CD4-positive, alpha-beta T cell treated with Interleukin-10 for 1 hour (primary cell): ENCODE measurements at places on chromosomes 11 and 22.

GRCh38 chr22:46267431-46268279 lies at the start of gene TTC38:
Gene TTC38, plus strand, starts transcription at chr22:46268008. Its CDS starts 32 bp downstream, at chr22:46268040.
- DNase-seq = peak; percentile 63

GRCh38 chr11:71281831-71282230 lies 29.5 kb upstream of the SHANK2 start:
- no peak for DNase-seq

DNA sequence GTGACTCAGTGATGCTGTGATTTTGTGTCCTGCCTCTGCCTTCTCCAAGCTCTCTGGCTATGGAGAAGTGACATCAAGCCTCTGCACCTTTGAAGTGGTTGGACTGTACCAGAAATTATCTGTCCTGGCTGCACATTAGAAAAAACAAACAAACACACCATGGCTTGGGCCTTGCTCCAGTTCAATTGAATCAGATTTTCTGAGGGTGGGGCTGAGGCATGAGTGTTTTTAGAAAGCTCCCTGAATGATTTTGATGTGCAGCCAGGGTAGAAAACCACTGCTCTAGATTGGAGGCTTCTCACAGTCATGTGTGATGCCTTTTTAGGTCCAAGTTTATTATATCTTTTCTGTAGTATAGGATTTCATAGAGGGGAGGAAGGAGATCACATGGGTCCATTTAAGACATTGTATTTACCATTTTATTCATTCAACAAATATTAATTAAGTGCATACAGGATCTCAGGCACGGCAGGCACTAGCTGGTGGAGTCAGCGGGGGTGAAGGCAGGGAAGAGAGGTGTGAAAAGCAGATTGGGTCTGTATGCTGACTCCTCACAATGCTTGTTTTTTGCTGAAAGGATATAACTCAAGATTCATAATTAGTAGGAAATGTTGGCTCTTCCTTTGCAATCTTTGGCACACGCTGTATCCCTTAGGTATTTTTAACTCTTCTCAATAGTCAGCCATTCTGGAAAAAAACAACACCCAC lies 7.1 kb upstream of the VSTM5 start:
- no peak for DNase-seq

DNA sequence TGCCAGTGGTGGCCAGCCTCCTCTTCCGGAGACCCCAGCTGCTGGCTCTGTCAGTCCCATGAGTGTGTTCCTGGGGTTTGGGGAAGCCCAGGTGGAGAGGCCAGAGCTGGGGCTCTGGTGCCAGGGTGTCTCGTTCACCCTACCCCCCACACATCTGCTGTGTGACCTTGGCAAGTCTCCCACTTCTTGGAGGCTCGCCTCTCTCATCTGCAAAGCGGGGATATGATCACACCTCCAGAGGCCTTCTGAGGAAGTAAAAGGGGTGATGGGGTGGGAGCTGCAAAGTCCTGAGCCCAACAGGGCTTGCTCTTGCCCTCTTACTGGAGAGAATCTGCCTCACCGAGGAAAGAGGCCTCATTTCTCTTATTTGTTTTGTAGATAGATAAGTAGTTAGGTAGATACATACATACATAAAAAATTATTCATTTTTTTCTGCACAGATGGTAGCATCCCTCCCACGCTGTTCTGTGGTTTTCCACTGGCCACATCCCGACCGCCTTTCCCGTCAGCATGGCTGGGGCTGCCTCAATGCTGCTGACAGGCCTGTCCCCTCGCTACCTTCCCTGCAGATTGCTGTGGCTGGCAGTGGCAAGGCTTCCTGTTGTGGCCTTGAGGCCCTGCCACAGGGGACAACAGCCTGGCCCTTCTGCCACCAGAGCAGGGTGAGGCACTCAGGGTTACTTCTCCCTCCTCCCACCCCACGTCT lies 23.9 kb downstream of the MYO7A start:
- peak; percentile 52 for DNase-seq

DNA sequence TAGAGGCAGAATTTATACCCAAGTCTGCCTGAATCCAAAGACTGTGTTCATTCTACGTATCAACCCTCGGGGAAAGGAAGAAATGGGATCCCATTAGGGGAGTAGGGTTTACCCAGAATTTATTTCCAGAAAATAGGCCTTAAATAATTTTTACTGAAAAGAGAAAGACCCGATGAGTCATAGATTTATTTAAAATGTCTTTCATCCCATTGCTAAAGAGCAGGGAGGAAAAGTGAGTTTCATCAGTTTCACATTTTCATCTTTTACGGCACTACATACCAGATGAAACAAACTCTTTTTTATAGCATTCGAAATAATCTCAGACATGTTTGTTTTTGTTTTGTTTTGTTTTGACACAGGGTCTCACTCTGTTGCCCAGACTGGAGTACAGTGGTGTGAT lies 31.3 kb downstream of the SLC1A2 start:
- DNase-seq = no peak

DNA sequence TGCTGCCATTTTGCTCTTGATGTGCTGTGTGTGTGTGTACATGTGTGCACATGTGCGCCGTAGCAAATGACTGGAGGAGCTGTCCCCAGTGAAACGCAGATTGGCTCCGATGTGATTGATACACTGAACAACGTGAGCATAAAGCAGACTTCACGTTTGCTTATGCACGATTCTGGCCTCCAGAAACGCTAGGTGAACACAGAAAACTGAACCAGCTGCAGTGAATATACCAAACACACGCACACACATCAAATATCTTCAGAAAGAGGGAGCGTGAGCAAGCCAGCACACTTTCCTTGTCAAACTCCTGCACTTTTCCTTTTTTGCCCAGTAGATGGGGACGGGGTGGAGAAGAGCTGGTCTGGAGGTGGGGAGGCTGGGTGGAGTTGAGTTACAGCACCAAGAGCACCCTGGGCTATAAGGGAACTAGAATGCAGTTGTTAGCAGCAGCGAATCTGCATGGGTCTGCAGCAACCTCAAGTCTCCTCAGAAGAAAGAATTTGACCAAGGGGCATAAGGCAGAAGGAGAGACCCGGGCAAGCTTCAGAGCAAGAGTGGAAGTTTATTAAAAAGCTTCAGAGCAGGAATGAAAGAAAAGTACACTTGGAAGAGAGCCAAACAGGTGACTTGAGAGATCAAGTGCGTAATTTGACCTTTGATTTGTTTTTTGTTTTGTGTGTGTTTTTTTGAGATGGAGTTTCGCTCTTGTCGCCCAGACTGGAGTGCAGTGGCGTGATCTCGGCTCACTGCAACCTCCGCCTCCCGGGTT lies 77.8 kb upstream of the CADM1 start:
- DNase-seq = no peak

GRCh38 chr11:13258855-13259254 lies 18.7 kb upstream of the BMAL1 start:
- DNase-seq = no peak

GRCh38 chr11:14248580-14248981 lies 110.4 kb downstream of the RRAS2 start:
- peak; percentile 28 for DNase-seq

- DNase-seq = no peak
These were observed 139.5 kb upstream of the GUCY1A2 start for GRCh38 chr11:107157809-107158187.

- peak; percentile 13 for DNase-seq
These were observed at the start of gene CHST1 for GRCh38 chr11:45665206-45665932. Gene CHST1, minus strand, starts transcription at chr11:45665622. Its CDS starts 14,699 bp downstream, at chr11:45650923.

DNA sequence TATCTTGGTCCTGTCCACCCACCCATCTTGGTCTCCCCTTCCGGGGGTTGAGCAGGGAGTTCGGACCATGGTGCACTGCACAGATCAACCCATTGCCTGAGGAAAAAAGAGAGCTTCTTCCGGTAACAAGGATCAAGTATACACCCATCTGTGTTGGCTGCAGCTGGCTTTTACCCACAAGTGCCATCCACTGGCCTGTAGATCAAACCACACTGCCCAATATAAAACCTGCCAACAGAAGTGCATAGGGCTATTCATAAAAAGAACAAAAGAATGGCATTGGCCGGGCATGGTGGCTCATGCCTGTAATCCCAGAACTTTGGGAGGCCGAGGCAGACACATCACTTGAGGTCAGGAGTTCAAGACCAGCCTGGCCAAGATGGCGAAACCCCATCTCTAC lies 94.5 kb downstream of the ZC3H12C start:
- DNase-seq = no peak

DNA sequence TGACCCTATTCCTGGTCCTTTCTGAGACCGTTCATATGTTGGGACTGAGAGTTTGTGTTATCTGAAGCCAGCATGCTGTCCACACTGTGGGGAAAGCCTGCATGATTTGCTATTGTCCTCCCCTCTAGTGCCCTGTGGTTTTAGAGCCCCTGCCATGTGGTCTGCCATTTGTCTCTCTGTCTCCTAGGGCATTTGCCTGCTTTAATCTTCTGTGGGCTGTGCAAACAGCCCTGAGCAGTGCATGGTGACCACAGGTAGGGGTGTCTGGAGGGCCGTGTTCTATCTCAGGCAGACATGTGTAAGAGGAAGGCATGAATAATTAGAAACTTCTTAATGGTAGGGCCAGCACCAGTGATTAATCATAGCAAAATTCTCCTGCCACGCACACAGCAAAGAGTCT lies 23.0 kb downstream of the AMPD3 start:
- DNase-seq = no peak

DNA sequence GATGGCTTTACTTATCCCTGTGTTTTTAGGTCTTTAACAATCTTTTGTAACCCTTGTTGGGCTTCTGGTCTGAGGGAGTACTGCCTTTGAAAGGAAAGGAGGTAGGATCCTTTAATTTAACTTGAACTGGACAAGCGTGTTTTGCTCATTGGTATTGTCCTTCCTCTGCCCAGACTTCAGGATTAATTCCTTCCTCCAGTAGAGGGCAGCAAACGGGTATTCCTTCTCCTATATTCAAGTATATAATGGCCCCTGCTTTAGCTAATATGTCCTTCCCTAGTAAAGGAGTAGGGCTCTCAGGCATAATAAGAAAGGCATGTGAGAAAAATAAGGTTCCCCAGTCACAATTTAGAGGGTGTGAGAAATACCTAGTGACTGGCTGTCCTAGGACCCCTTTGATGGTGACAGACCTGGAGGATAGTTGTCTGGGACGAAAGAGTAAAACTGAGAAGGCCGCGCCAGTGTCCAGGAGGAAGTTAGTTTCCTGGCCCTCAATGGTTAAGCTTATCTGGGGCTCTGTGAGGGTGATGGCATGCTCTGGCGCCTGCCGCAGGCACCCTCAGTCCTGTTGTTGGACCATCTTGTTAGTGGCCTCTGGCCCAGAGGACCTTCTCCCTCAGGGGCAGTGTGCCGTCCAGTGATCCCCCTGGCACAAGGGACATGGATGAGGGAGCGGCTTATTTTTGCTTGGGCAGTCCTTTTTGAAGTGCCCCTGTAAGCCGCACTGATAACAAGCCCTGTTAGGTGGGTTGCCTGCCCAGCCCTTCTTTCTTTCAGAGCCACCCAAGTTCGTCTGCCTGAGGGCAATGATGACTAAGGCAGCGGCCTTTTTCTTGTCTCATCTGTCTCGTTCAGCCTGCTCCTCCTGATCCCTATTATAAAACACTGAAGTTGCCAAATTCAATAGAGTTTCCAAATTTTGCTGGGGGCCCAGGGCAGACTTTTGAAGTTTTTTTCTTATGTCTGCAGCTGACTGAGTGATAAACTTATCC lies 51.8 kb downstream of the C11orf71 start:
- DNase-seq = peak; percentile 59

GRCh38 chr22:20523086-20523983 lies 15.9 kb downstream of the MED15 start:
- DNase-seq = peak; percentile 30

- DNase-seq = no peak
These were observed 184.7 kb upstream of the TBCEL start for GRCh38 chr11:120839201-120839600.

- DNase-seq = no peak
These were observed 1.1 kb downstream of the MOB2 start for GRCh38 chr11:1485504-1485885.

DNA sequence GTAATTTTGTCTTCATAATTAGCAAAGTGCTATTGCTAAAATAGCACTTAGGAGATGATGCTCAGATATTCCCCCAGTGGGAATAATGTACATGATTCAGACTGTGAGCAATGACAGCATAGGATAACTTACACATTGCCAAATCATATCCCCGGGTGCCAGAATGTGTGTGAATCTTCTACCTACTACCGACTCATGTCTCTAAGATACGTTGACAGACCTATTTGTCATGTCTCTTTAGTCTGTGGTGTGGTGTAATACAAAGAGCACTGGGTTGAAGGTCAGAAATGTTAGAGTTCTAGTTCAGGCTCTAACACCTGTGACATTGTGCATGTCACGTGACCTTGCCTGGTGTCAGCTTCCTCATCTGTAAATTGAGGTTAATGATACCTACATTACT lies 31.0 kb upstream of the PICALM start:
- DNase-seq = no peak

DNA sequence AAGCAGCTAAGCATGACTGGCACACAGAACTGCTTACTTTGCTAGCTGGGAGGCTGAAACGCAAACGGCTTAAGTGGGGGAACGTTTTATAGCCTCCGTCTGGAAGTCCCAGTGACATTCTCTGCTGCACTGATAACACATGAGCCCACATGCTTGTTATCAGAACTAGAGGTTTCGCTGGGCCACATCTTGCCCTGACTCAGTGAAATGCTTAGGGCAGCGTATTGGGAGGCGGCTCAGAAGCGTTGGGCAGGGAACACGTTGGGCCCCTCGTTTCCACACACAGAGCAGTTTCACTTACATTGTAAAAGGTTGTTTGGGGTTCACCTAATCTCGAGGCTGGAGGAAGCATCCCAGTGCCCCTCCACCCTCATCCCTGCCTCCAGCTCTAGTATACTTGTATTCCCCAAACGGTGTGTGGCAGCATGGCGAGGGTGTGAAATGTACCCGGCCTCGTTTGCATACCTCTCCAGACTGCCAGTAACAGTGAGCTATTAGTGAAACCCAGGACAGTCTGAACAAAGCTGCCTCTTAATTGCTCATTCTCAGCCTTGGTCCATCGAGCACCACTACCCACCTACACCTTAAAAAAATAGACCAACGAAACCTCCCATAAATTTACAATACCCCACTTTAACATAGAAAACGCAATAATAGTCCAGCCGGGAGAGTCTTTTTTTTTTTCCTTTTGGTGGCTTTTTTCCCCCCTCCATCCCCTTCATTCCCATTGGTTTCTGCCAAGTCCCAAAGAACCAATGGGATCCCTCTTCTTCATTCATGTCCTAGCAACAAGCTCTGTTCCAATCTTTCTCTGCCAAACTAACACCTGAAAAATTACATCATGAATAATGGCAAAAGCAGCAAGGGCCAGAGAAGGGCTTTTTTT lies 218.8 kb upstream of the SORL1-AS1 start:
- no peak for DNase-seq

GRCh38 chr11:66419825-66420224 lies 1.0 kb upstream of the NPAS4 start:
- no peak for DNase-seq

GRCh38 chr22:31983911-31984656 lies 39.7 kb downstream of the YWHAH start:
- no peak for DNase-seq
